NAMALWA (cell line): ENCODE measurements at places on chromosomes 2 and 18.

- no peak for DNase-seq
Observed at GRCh38 chr2:199707593-199708185, 143.3 kb downstream of the FTCDNL1 start.

DNA sequence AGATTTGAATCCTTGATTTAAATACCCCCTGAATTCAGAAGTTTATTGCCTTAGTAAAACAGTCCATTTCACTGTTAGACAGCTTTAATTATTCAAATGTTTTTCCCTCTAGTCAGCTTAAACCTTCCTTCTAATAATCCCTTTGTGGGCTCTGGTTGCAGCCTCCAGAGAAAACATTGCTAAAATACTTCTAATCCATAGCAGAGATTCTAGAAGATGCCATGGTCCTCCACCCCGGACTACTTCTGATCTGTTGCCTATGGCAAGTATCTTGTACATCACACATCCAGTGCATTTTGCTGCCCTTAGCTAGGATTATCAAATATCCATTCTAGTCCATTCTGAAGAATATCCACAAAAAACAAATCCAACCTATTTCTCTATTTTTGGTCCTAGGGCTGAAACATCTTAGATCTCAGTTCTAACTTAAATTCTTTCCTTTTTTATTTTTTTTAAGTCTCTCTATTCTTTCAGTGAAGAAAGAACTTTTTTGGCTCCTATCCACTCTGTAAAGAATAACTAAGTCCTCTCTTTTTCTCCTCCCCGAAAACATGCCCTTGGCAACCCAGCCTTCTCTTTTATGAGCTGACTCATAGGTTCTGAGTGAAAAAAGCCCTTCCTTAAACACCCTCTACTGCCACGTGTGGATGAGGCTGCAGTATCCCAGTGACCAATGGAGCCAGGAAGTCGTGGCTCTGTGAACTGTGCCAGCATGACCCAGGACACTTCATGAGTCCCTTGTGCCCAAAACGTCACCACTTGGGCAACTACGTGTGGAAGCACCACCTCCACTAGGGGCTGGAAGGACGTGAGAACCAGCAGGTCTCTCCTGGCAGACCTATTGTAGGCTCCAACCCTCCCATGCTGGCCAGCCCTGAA, 349.8 kb downstream of the TNS1 start:
- DNase-seq = no peak

GRCh38 chr2:23293063-23293462, 91.9 kb upstream of the KLHL29 start:
- no peak for DNase-seq

- DNase-seq = no peak
Observed at GRCh38 chr18:39781565-39781964, 2173.5 kb upstream of the PIK3C3 start.

GRCh38 chr2:156907806-156908205, 349.7 kb upstream of the GALNT5 start:
- no peak for DNase-seq
